ENCODE measurements at places on chromosomes 13 and 19. TPM values are rescaled to one million over a fixed set of nuclear protein-coding genes. Genes with fewer than 3 reads are reported as not detected.

FPR2 gene
- total RNA-seq = not detected

TEX29 gene
- not detected for total RNA-seq

TEKTIP1 gene
- total RNA-seq = not detected

PNMA8A gene
- 0.52 TPM for total RNA-seq

PLK5 gene
- not detected for total RNA-seq

RFXAP gene
- total RNA-seq = 1.0 TPM

All from dermis lymphatic vessel endothelial cell (primary cell).